ENCODE measurements at places on chromosomes 13 and 19.
A peak's percentile ranks its signal among the peaks of the same experiment; 100 is the strongest.

DNA sequence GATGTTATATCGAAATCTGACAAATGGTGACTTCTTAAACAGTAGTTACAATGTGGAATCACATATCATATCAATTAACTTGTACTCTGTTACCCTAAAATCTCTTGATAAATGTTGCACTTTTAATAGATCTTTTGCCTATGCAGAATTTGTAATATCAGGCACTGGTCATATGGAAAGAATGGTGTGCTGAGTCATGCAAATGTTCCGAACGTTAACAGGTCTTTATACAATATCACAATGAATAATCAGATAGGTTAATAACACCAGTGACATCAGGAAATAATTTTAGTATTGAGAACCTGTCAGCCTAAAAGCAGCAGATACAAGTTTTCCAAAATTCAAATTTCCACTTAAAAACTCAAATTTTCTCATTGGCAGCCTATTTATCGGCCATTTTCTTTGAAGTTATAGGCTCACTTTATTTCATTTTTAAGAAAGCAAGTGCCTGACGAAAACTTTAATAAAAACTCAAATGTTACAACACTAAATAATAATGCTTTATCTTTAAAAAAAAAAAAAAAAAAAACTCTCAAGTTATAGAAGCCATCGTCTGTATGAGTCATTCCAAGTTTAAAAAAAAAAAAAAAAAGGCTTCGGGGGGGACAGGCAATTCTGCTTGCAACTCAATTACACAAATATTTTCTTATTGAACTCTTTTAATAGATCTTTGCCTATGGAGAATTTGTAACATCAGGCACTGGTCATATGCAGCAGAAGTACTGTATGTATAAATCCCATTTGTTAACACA, 180.9 kb downstream of the DIAPH3 start:
- no peak for DNase-seq

- no peak for DNase-seq
Observed at GRCh38 chr13:99979453-99980200, 2.0 kb upstream of the ZIC2 start.

DNA sequence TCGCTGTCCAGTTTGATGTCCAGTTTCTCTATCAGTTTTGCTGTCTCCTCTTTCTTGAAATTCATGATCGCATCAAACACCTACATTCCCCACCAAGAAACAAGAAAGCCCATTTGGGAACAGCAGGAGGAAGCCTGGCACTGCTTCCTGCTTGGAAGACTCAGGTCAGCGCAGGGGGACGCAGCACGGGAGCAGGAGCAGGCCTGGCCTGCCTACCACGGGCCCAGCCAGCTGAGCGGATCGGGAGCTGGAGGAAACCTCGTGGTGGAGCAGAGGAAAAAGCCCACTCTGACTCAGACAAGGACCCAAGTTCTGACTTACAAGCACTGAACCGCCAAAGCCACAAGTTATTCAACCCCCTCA, 3.9 kb downstream of the EEF2 start:
- DNase-seq, result no peak

- no peak for DNase-seq
Observed at GRCh38 chr13:113990321-113990837, 16.5 kb upstream of the C13orf46 start.

DNA sequence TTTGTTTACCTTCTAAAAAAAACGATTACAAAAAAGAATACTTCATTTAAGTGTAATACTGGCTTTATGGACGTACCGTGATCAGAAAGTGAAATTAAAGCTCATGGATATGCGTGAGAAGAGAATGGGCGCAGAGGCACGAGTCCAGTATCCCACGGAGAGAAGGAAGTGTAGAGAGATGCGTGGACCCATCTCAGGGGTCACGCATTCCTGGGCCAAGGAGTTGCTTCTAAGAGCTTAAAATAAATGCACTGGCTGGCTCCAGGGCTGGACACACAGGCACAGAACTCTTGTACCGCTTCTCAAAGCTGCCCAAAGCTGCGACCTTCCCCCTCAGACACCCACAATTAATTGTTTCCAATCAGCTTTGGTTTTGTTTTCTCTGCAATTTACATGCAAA, 8.7 kb upstream of the SPC24 start:
- no peak for DNase-seq

GRCh38 chr19:29770648-29771047, 41.1 kb upstream of the CCNE1 start:
- no peak for DNase-seq

DNA sequence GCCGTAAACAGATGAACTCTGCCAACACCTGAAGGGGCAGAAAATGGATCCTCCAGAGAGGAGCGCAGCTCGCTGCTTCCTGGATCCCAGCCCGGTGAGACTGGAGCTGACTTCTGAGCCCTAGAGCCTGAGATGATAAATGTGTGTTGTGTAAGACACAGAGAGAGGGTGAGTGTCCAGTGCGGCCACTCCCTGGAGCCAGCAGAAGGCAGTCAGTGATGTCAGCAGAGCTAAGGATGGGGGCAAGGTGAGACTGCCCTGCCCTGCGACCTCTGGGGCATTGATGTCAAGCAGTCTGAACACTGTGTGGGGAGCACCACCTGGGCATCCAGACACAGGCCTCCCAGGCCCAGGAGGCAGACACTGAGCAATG, 9.7 kb upstream of the SLC35E1 start:
- DNase-seq, result no peak

DNA sequence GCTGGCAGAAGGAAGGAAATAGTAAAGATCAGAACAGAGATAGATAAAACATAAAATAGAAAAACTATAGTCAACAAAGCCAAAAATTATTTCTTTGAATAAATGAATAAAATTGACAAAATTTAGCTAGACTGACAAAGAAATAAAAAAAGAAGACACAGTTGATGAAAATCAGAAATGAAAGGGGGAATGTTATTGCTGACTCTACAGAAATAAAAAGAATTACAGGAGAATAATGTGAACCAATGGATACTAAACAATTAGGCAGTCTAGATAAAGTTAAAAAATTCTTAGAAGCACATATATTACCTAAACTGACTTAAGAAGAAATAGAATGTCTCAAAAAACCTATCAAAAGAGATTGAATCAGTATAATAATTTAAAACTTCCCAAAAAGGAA, 933.8 kb downstream of the PCDH9 start:
- no peak for DNase-seq

GRCh38 chr19:58498316-58499020, 13.3 kb downstream of the SLC27A5 start:
- no peak for DNase-seq

- DNase-seq, result no peak
Observed at GRCh38 chr13:114020750-114021463, 47.0 kb upstream of the C13orf46 start.

GRCh38 chr13:100667894-100668293, 6.7 kb downstream of the TMTC4 start:
- DNase-seq, result no peak

DNA sequence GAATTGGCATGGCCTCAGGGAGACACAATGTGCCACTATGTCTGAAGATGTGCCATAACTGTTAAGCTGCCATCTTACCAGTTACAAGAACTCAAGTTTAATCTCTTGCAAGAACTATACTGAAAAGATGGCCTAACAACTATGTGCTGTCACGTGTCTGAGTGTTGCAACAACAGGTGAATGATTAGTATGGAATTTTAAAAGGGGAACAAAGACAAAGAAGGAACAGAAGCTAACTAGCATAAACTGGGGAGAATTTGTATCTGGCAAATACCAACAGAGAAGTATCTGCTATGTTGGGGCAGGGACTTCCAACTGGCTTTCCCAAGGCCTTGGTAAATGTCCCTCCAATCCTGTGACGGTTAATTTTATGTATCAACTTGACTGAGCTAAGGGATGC, 11.5 kb upstream of the ACOD1 start:
- DNase-seq, result no peak

DNA sequence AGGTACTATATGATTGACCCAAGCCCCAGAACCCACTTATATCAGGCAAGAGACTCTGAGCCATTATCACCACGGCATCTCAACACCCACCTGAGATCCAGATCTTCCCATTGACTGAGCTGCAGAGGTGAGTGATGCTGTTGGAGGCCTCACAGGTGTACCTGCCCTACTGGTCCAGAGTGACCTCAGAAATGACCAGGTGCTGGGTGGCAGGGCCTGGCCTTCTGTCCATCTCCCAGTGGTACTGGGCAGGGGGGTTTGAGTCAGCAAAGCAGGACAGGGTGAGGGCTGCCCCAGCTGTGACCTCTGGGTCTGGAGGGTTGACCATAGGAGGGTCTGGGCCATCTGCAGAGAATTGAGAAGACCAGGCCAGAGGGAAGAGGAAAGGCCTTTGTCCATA, 13.2 kb upstream of the CEACAM20 start:
- no peak for DNase-seq

- no peak for DNase-seq
Observed at GRCh38 chr19:23823952-23824389, 65.3 kb upstream of the ZNF681 start.

DNA sequence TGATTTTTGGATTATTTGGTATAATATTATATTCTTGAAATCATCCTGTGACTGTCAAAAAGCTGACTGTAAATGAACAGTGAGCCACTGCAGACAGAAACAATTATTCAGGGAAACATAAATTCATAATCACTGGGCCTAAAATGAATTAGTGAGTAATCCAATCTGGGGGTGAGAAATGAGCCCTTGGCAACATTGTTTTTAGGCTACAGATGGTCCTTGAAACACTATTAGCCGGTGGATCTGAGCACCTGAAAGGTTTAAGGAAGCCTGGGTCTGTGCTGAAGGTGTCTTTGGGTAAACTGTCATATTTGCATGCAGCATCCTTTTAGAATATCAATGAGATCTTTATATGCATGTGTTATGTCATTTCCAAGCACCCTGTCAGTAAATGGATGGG, 290.7 kb downstream of the ATP8A2 start:
- no peak for DNase-seq

DNA sequence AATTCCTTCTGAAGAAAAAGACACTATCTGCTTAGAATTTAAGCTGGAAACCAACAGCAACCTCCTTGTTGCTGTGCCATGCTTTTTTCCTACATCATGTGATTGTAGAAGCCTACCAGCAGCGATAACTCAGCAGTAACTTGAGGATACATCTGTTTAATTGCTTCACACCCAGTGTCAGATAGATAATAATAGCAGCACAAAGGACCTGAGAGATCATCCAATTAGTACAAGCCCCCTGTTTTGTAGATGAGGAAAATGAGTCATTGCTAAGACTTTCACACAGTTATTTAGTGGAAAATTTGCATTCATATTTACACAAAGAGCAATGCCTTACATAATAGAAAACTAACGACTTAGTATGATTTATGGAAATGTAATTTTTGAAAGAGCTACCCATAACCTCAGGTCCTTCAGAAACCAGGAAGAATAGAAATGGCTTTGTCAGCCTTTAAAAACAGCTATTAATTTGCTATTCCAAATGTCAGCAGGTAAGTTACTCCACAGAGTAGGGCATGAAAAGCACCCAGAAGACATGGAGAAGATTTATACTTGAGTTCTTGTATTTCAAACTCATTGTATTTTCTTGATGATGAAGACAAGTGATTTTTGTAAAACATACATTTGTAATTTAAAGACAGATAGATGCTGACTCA, 93.7 kb upstream of the SGCG start:
- no peak for DNase-seq

DNA sequence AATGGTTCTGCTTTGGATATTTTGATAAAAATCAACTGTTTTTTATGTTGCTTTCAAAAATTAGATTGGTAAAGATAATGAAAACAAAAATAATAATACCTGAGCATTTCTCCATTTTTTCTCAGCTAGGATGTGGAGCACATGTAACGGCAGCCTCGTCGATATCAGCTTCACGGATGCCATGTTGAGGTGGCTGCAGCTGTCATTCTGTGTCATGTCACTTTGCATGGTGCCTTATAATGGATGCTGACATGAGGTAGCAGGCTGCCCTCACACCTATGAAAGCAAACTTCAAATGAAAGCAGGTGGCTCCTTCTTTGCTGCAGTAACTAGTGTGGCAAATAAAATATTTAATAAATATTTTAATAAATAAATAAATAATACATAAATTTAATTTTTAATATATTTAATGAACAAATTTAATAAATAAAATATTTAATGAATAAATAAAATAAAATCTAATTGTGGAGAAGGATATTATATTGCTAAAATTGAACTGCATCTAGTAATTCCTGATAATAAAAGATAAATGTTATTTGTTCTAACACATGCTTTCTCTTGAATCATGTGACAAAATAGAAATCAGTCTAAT, 955.7 kb upstream of the SLC10A2 start:
- DNase-seq, result no peak

DNA sequence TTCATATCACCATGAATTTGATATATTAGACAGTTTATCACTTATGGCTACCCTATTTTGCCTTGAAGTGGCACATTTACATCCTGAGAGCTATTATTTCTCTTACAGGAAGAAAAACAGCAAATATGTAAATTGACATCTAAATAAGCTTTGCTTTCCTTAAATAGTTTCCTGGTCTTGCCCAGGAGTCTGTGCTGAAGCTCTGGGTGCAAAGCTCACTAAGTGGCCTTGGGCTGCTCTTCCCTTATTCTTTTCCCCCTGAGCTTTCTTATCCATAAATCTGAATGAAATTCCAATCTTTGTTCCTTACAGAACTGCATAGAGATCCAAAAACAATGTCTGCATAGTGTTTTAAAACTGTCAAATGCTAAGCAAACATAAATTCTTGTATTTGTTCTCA, 56.3 kb downstream of the TNFSF13B start:
- no peak for DNase-seq

GRCh38 chr13:27455331-27455855, 5.0 kb upstream of the MTIF3 start:
- DNase-seq, result peak; percentile 22

GRCh38 chr19:7467009-7467989, 21.5 kb downstream of the PEX11G start:
- DNase-seq, result no peak

DNA sequence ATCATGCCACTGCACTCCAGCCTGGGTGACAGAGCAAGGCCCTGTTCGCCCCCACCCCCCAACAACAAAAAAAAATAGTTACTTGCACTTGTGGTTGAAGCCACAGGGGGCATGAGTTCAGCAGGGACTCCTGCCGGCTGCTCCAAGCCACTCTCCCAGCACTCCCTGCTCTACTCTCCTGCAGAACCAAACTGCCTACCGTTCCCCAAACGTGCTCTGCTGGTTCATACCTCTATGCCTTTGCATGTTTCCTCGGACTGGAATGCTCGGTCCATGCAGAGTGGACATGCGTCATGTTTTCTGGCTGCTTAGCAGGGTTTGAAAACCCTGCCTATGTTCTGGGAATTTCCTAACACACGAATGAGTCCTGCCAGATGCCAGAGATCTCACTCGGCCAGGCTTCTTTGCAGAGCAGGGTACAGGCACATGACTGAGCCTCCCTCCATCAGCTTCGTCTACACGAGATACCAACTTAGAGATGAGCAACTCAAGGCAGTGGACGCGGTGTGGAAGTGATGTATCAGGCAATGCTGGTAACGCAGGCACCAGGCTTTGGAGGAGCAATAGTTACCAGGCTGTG, 8.5 kb upstream of the SLC25A15 start:
- DNase-seq, result no peak

Data from central memory CD4-positive, alpha-beta T cell (primary cell).